ENCODE measurements at places on chromosomes 2 and 18. TPM values are rescaled to one million over a fixed set of nuclear protein-coding genes. Genes with fewer than 3 reads are reported as not detected.

The ATP6V1C2 gene
- not detected for total RNA-seq

The PDCD1 gene
- total RNA-seq: 6.6 TPM

The LYG2 gene
- not detected for total RNA-seq

- DNase-seq: no peak
Observed at GRCh38 chr2:47486841-47487497, 84.0 kb downstream of the MSH2 start.

- no peak for DNase-seq
Observed at GRCh38 chr18:51066273-51066672, 36.3 kb downstream of the SMAD4 start.

DNA sequence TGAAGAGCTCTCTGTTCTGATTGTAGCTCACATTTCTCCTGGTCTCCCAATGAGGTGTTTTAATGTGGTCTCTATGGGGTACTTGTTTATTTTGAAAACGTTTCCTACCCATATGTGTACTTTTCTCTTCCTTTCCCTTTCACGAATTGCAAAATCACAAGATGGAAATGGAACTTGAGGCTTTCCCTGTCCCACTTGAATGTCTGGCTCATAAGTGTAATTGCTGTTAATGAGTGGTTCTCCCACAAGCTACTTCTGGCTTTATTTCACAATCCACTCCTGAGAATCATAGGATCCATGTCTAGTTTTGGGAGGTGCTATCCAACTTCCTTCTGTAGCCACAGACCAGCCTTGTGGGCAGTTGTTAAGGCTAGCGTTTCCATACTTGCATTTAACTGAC lies 81.1 kb upstream of the CAVIN2 start:
- DNase-seq: no peak

All from activated naive CD8-positive, alpha-beta T cell treated with anti-CD3 and anti-CD28 coated beads, Interleukin-2, amount 10 ng/mL, durations not matched to agents 7 days and 5 days (primary cell).